ENCODE measurements at places on chromosomes 1 and 21.

GRCh38 chr1:87089070-87089736, 174.8 kb downstream of the HS2ST1 start:
- DNase-seq, result no peak

- peak; percentile 7 for DNase-seq
Measured at GRCh38 chr1:11654137-11654938, at the start of the genes FBXO2 and FBXO44. FBXO2 (minus strand) TSS chr1:11654429; CDS start chr1:11654340, 89 bp downstream. FBXO44 (plus strand) TSS chr1:11654877; CDS start chr1:11655836, 959 bp downstream.

DNA sequence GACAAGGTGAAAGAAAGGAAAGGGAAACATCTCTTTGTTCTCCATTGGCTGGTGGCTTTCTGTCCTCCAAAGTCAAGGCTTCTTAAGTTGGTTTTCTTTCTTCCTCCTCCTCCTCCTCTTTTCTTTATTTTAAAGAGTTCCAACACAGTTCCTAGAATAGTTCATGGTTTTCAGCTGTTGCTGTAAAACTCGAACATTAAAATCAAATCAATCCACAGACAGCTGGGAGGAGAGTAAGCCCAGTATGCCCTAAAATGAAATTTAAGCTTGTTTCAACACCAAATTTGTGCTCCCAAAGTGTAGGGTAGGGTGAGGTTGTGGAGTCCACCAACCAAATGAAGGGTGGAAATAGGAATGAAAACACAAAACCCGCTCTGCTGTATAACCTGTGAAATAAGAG, 10.5 kb upstream of the CPLANE2 start:
- no peak for DNase-seq

GRCh38 chr1:152756872-152757271, 953 bp upstream of the KPRP start:
- DNase-seq, result peak; percentile 49

- DNase-seq, result no peak
Measured at GRCh38 chr1:238961790-238962189, 424.6 kb upstream of the CHRM3 start.

GRCh38 chr21:38878379-38879179, 72.8 kb downstream of the ETS2 start:
- no peak for DNase-seq

DNA sequence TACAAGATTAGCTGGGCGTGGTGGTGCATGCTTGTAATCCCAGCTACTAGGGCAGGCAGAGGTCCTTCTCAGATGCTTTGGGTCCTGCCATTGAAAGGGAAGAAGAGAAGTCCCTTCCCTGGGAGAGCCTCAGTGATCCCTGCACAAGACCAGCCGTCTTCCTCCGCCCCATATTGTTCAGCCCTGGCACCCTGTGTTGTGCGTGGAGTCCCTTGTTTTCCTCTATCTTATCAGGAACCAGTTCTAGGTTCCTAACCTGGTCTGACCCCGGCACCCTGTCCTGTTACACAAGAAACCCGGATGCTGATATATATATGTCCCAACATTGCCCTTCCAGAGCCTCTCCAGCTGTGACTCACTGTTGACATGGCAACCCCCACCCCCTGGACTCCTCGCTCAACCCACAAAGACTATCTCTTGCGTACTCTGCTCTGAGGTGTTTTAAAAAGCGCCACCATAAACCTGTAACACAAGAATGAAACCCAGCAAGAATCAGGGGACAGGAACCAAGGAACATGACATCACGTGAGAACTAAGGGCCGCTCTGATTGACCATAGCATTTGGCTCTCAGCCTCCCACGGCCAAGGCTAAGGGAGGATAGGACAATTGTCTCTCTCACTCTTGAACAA, 4.8 kb downstream of the MX2 start:
- no peak for DNase-seq

- DNase-seq, result no peak
Measured at GRCh38 chr1:48785869-48786268, 9.2 kb upstream of the BEND5 start.

DNA sequence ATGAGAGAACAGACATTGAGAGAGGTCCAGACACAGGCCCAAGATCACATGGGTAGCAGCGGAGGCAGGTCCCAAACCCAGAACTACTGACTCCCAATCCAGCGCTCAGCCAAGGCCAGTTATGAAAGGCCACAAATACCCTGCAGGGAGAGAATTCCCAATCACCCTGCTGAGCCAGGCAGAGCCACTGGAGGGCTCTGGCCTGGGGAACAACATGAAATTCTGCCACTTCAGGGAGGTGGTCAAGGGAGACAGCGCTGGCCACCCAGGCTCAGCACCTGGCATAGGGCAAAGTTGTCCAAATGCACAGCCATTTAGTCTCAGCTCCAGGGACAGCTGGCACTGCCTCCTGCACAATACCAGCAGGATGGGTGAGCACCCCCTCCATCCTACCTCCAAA, 27.5 kb downstream of the SLC9A1 start:
- no peak for DNase-seq

- DNase-seq, result peak; percentile 89
Measured at GRCh38 chr1:188652678-188653077, 1823.9 kb downstream of the PLA2G4A start.

DNA sequence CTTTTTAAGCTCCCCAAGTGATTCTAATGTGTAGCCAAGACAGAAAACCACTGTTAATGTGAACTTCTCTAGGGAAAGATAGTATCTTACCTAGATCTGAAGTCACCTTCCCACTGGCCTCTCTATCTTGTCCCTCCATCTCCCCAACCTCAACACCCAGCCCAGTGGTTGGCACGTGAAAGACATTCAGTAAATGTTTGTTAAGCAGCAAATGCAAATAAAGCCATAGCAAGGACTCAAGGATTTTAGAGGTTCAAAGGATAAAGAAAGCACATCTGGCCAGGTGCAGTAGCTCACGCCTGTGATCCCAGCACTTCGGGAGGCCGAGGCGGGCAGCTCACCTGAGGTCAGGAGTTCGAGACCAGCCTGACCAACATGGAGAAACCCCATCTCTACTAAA, 9.8 kb downstream of the CLCC1 start:
- no peak for DNase-seq

DNA sequence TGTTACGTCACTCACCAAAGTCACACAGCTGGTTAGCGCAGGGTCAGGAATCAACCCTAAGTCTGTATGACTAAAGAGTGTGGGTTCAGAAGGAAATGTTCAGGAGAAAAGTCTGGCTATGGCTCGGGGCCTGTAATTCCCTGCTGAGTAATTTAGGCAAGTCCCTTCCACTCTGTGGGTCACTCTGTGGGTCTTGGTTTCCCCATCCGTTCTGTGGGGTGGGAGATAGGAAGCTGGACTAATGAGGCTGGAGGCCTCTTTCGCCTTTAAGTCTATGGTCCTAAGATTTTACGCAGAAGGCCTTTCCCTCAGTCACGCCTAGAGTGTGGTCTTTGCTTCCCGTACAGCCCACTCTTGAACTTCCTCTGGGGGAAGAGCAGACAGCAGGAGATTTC, 14.3 kb upstream of the MED18 start:
- DNase-seq, result no peak

GRCh38 chr21:42833859-42834725, 45.2 kb downstream of the WDR4 start:
- no peak for DNase-seq

DNA sequence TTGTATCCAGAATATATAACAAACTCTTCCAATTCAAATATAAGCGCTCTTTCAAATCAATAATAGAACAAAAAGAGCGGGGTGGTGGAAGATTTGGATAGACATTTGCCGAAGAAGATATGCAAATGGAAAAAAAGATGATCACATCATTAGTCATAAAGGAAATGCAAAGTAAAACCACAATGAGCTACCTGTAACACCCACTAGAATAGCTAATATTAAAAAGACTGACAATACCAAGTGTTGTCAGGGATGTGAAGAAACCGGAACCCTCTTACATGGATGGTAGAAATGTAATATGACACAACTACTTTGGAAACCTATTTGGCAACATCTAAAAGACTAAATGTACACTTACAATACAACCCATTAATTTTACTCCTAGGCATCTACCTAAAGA, 5.7 kb upstream of the TRAF5 start:
- no peak for DNase-seq

- DNase-seq, result peak; percentile 63
Measured at GRCh38 chr1:158087320-158087927, 93.3 kb upstream of the CD1D start.

DNA sequence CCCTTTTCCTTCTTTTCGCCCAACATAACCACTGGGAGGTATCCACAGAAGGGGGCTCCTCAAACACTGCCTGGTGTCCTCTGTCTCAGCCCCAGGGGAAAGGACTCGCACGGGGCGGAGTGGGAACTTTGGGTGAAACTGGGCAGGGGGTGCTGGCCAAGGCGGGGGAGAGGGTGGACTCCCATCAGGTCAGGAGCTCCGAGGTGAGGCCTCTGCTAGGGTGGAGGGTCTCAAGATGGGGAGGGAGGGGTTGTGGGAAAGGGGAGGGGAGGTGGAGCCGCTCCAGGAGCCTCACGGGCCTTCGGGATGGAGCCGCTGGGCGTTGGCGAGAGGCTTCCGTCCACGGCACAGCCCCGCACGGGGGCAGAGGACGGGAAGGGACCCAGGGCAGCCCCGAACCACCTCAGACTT, 43.2 kb upstream of the POFUT2 start:
- DNase-seq, result no peak

Data from HCEC 1CT (cell line).